ENCODE measurements at places on chromosomes 11 and 22. TPM values are rescaled to one million over a fixed set of nuclear protein-coding genes. Genes with fewer than 3 reads are reported as not detected.

The CTSW gene
- 0.07 TPM for total RNA-seq

The SMIM38 gene
- total RNA-seq = 0.05 TPM

The GRM5 gene
- not detected for total RNA-seq

The UCP3 gene
- total RNA-seq = 0.92 TPM

The GUCY1A2 gene
- total RNA-seq = 0.08 TPM

The DDTL gene
- total RNA-seq = 1.7 TPM

The RIMBP3B gene
- total RNA-seq = 0.29 TPM

The MS4A15 gene
- total RNA-seq = not detected

The SCGB1C1 gene
- not detected for total RNA-seq

The SLC17A6 gene
- total RNA-seq = not detected

The VSTM5 gene
- not detected for total RNA-seq

The OR4A16 gene
- not detected for total RNA-seq

The CD82 gene
- total RNA-seq = 4.2 TPM

The TEX54 gene
- not detected for total RNA-seq

The ANKK1 gene
- total RNA-seq = 0.10 TPM

The GNAZ gene
- 2.6 TPM for total RNA-seq

The ACRV1 gene
- total RNA-seq = 0.12 TPM

The GCAT gene
- 3.5 TPM for total RNA-seq

The RFPL1 gene
- total RNA-seq = not detected

The CEND1 gene
- 2.1 TPM for total RNA-seq

The DGAT2 gene
- total RNA-seq = 1.5 TPM

The MISFA gene
- total RNA-seq = 1.6 TPM

The CCDC89 gene
- total RNA-seq = not detected

The KCNJ4 gene
- 1.1 TPM for total RNA-seq

The NXPE1 gene
- not detected for total RNA-seq

The THRSP gene
- total RNA-seq = not detected

The IL10RA gene
- total RNA-seq = 0.07 TPM

The OVOL1 gene
- 0.12 TPM for total RNA-seq

The CAPRIN1 gene
- total RNA-seq = 138 TPM

The ATG13 gene
- 62.5 TPM for total RNA-seq

The VPREB1 gene
- total RNA-seq = not detected

The GVQW3 gene
- total RNA-seq = 0.62 TPM

The BET1L gene
- 43.2 TPM for total RNA-seq

The CHRM1 gene
- total RNA-seq = 0.07 TPM

The SLC22A8 gene
- not detected for total RNA-seq

The CLCF1 gene
- total RNA-seq = 34.8 TPM

The LTBP3 gene
- total RNA-seq = 122 TPM

The ARFGAP3 gene
- total RNA-seq = 23.2 TPM

The MMP27 gene
- not detected for total RNA-seq

The OR5M10 gene
- not detected for total RNA-seq

The IL18 gene
- total RNA-seq = 98.7 TPM

The SLC22A12 gene
- total RNA-seq = not detected

The CTSD gene
- total RNA-seq = 634 TPM

The OR52H1 gene
- total RNA-seq = not detected

The ZNF280B gene
- total RNA-seq = 1.1 TPM
